CD4-positive, alpha-beta T cell treated with Interleukin-1 beta for 1 hour (primary cell): ENCODE measurements at places on chromosomes 4 and X.

GRCh38 chrX:13786048-13786447 lies 30.8 kb downstream of the GPM6B start:
- no peak for DNase-seq

GRCh38 chr4:33453436-33453835 lies 2733.3 kb downstream of the PCDH7 start:
- no peak for DNase-seq

DNA sequence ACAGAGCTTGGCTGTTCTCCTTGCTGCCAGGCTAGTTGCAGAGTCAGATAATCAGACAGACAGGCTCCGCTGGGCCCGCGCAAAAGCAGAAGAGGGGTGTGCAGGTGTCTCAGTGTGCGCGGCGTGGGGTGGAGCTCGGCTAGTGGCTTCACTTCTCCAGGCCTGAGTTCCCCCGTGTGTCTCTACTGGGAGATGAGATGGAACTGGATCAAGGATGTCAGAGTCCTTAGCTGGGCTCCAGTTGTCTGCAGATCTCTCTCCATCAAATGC lies 21.1 kb downstream of the HTRA3 start:
- DNase-seq, result no peak

GRCh38 chrX:107448998-107449835 lies at the start of gene FRMPD3:
TSS of gene FRMPD3 (plus strand) at chrX:107449652. CDS start at chrX:107526589, 76,937 bp downstream.
- peak; percentile 15 for DNase-seq

- DNase-seq, result no peak
Observed at GRCh38 chr4:87405211-87405820, 14.3 kb upstream of the HSD17B11 start.

- DNase-seq, result no peak
Observed at GRCh38 chrX:68440940-68441339, 7.6 kb upstream of the OPHN1 start.

GRCh38 chr4:137249112-137249511 lies 283.2 kb downstream of the PCDH18 start:
- no peak for DNase-seq

DNA sequence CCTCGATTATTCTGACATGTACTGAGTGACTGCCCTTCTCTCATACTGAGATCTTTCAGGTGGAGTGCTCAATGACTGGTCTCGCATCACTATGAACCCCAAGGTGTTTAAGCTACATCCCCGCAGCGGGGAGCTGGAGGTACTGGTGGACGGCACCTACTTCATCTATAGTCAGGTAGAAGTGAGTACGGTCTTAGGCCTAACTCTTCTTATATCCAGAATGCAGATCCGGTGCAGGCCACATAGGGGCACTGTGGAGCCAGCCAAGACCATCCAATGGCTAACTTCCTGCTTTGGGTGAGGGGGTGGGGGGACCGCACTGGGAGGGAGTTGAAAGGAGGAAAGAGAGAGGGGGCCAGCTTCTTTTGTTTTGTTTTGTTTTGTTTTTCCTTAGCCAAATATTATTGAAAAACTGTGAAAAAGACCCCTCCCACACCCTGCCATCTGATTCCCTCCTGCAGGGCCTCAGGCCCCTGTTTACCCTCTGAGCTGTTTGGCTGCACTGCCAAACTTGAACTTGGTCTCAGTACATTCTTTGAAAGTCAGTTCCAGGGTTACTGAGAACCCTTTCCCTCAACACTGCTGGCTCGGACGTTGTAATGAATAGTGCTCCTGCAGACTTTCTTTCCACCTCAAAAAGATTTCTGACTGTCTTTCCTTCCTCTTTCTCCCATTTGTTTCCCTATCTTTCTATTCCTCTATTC lies 16.2 kb downstream of the AWAT2 start:
- DNase-seq, result no peak

DNA sequence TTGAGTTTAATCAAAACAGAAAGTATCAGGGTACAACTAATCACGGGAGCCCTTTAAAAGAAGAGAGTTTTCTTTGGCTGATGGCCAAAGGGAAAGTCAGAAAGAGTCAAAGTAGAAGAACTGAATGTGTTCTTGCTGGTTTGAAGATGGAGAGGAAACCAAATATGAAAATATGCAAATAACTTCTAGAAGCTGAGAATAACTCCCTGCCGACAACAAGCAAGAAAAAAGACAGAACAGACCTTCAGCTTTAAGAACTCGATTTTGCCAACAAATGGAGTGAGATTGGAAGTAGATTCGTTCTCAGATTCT lies 903.8 kb downstream of the STIM2 start:
- no peak for DNase-seq

DNA sequence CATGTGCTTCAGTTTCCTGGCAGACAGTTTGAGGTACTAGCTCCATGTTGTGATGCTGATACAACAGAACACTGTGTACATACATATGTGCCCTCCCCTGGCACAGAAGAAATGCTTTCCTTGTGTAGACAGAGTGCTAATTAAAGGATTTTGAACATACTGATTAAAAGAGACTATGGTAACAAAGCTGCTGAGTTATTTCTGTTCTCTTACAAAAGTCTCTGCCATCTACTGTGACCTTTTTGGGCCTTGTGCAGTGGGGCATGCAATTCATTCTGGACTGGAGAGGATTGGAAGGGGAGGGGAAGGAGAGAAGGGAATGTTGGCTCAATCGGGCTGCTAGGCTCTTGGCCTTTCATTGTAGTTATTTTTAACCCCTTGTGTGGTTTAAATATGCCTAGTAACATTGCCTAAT lies 6.0 kb downstream of the PDLIM5 start:
- DNase-seq, result no peak

- DNase-seq, result no peak
Observed at GRCh38 chr4:178937130-178937529, 1494.9 kb upstream of the AGA start.

DNA sequence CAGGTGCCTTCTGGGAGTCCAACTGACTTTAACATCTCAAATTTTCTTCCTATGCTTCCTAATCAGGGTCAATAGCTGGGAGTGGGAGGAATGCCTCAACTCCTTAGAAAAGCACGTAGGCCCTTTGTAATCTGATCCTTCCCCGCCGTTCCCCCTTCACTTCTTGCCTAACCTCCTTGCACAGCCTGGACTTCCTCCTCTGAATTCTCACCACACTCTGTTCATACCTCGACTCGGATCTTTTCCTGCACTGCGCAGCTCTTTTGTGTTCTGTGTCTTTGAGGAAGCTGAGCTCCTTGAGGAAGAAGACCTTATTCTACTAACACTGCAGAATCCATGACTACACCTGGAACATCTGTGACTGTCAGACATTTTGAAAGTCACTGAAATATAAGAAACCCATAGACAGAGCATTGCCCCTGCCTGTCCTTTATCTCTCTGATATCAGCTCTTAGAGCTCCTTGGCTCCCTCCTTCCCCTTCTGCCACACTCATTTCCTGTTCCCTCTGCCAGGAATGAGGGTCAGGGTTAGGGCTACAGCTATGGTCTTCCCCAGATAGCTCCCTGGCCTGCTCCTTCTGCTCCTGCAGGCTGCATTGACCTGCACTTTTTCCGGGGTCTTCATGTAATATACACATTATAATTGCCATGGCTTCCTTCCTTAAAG lies 140.2 kb upstream of the LDB2 start:
- no peak for DNase-seq

GRCh38 chrX:47605024-47605423 lies 14.6 kb downstream of the SYN1 start:
- DNase-seq, result no peak

- DNase-seq, result no peak
Observed at GRCh38 chr4:145278341-145279121, 98.1 kb upstream of the OTUD4 start.

- DNase-seq, result no peak
Observed at GRCh38 chr4:176753049-176753448, 39.7 kb downstream of the VEGFC start.

DNA sequence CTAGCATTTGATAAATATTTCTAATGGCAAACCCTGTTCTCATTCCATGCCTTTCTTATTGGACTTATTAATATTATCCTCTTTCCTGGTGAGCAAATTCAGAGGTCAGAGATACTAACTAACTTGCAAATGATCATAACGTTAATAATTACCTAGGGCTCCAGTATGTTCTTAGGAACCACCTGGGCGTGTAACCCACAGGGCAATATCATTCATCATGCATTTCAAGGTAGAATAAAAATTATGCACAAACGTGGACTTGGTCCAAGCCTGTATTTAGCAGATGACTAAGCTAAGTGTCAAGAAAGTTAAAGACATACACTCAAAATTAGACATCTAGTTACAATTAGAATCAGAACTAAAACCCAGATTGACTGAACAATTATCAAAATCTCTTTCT lies 850.1 kb downstream of the TRIML1 start:
- DNase-seq, result no peak

DNA sequence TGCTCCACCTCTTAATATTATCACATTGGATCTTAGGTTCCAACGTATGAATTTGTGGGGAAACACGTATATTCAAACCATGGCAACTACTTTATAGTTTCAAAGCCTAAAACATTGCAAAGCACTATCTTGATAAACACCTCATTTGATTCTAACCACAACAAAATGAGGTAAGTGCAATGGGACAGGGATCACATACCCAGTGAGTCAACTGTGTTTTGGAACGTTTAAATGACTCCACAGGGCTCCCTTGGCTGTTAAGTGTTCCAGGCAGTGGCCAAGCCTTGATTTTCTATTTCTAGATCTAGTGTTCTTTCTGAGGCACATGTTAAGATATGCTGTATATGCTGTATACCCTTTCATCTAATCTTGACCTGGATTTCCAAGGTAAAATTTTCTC lies 54.5 kb upstream of the C1QTNF7 start:
- DNase-seq, result no peak

DNA sequence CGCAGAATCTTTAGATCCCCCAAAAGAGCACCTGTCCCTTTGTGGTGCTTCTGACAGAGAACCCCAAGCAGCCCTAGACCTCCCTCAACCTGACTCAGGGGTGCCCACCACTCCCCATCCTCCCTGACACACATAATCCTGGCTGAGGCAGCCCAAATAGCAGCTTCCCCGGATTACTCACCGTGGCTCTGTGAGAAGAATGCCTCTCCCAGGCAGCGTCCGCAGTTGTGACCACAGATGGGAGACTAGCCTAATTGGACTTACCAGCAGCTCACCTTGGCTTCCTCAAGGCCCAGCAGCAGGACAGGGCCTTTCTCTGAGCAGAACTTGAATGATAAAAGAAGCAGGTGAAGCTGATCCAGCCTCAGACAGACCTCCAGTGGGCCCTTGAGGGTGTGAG lies 10.3 kb upstream of the ODAPH start:
- no peak for DNase-seq
